HEK293T (cell line): ENCODE measurements at places on chromosomes 6 and 20.
A peak's percentile ranks its signal among the peaks of the same experiment; 100 is the strongest.

GRCh38 chr6:29531668-29532067 is 27.9 kb downstream of the UBD start:
- DNase-seq = no peak

- DNase-seq = no peak
These were observed 85.8 kb downstream of the TRMT11 start for GRCh38 chr6:126072172-126072571.

GRCh38 chr20:47847884-47848485 is 62.7 kb upstream of the SULF2 start:
- DNase-seq = no peak

DNA sequence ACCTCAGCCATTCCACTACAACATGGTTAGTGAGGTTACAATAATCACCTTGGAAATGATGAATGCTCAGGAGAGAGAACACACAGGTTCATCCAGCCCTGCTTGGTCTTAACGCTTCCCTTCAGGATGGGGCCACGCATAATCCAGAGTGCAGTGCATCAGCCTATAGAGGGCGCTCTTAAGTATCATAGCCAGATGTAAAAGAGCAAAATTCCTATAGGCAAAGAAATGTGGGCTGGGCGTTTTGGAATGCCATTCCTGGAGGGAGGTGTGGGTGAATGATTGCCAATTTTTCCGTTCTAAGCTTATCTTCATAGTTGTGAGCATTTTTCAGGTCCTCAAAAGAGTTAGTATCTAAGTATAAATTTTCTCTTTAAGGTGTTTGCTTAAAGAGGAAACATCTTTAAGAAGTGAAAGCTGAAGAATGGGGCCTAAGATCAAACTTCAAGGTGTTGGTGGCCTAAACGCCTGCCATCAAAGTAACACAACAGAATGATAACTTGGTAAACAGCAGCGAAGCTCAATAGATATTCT is 1.8 kb downstream of the RIPOR2 start:
- peak; percentile 63 for DNase-seq
